SK-N-SH (cell line): ENCODE measurements at places on chromosomes 7 and 10. TPM values are rescaled to one million over a fixed set of nuclear protein-coding genes. Genes with fewer than 3 reads are reported as not detected.

GRCh38 chr10:80524190-80524909, 13.4 kb upstream of the SH2D4B start:
- H3K36me3 ChIP-seq: peaks cover 12% of the 10 kb centered on the region; the same call in 1 of the 2 replicates
- no peak overlapping the region for H3K27ac ChIP-seq
- H3K4me3 ChIP-seq: no peak overlapping the region
- no peaks in the 10 kb centered on the region for H3K27me3 ChIP-seq
- no peak for DNase-seq
- H3K4me1 ChIP-seq: no peaks in the 10 kb centered on the region

DNTT gene
- polyA plus RNA-seq: not detected in 2 replicates

DNA sequence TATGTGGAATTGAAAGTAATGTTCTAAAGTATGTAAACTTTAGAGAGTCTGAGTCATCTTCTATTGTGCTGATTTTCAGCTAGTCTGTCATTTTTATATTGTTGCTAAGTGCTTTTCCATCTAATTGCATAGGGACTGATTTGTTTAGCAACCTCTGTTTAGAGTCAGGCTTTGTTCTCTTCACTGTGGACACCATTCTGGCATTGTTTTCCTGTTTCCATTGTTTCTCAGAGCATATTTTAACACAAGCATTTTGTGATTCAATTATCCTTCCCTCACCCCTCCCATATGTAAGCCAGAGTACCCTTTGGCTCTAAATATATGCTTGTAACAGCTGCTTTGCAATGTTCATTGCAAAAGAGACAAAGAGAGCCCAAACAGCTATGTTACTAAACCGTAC, 748.4 kb upstream of the PHF14 start:
- no peak overlapping the region for H3K4me3 ChIP-seq
- no peaks in the 10 kb centered on the region for H3K27me3 ChIP-seq
- no peaks in the 10 kb centered on the region for H3K36me3 ChIP-seq

ACTA2 gene
- polyA plus RNA-seq: 119 and 130 TPM in 2 replicates

GRCh38 chr10:26486990-26487850, 49.1 kb downstream of the APBB1IP start:
- H3K4me3 ChIP-seq: no peak overlapping the region
- H3K36me3 ChIP-seq: no peaks in the 10 kb centered on the region
- H3K27ac ChIP-seq: no peak overlapping the region
- DNase-seq: no peak

DNA sequence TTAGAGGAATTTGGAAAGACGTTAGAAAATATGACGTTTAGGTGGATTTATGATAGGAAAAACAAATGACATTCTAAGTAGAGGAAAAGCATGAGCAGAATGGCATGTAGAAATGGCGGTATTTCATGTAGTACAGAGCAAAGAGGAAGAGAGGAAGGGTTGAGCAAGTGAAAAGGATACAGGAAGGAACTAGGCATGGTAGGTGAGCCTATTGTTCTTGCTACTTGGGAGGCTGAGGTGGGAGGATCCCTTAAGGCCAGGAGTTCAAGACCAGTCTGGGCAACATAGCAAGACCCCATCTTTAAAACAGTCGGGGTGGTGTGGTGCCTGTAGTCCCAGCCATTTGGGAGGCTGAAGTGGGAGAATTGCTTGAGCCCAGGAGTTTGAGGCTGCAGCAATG, 1.2 kb downstream of the GTPBP10 start:
- H3K4me1 ChIP-seq: peaks cover 15% of the 10 kb centered on the region
- peak overlapping the region; percentile 95 for H3K4me3 ChIP-seq
- peaks cover 8% of the 10 kb centered on the region for H3K36me3 ChIP-seq
- H3K27me3 ChIP-seq: no peaks in the 10 kb centered on the region

- H3K27me3 ChIP-seq: no peaks in the 10 kb centered on the region
- no peaks in the 10 kb centered on the region for H3K36me3 ChIP-seq
These were observed 187.7 kb downstream of the GFRA1 start for GRCh38 chr10:116085323-116085722.

- H3K36me3 ChIP-seq: no peaks in the 10 kb centered on the region
- DNase-seq: peak; percentile 66
- H3K4me1 ChIP-seq: peaks cover 22% of the 10 kb centered on the region
- no peaks in the 10 kb centered on the region for H3K27me3 ChIP-seq
These were observed 551.7 kb downstream of the GRM8 start for GRCh38 chr7:126700807-126701604.

DNA sequence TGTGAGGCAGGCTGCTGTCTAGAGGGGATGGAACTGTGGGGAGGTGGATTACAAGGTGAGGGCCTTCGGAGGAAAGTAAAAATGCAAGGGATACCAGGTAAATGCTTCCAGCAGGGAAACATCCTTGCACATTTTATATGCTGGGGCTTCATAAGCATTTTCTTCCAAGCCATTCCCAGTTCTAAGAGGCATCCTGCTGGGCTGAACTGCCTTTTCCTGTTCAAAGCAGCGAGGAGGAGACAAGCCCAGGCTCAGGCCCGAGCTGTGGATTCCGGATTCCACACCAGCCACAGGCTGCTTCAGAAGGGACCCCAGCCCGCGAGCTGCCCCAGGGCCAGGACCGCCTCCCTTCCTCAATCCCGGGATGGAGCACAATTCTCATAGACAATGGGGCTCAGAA, 249.7 kb downstream of the TNS3 start:
- no peak overlapping the region for H3K4me3 ChIP-seq
- no peaks in the 10 kb centered on the region for H3K27me3 ChIP-seq
- peaks cover 14% of the 10 kb centered on the region for H3K4me1 ChIP-seq
- no peak for DNase-seq

DNA sequence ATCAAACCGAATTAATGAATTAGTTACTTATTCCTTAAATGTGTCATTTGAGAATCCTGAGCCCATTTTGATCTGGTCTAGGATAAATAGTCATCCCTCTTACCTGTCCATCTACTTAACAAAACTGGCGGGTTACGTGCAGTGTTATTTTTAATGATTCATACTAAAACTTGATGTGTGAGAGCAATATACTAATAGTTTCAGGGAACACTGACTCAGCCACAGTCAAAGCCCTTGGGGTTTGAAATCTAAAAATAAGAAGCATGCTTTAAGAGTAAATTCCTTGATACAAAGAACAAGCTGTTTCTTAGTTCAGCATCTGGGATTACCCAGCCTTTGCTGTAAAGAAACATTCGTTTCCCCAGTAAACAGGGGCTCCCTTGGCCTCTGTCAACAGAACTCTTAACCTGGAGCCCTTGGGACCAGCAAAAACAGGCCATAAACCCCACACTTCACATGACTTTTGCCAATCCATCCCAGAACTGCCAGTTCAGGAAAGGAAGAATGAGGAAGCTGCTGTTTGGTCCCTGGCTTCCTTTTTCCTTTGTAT, 370.6 kb upstream of the IGFBP3 start:
- H3K27me3 ChIP-seq: no peaks in the 10 kb centered on the region
- no peaks in the 10 kb centered on the region for H3K36me3 ChIP-seq
- peaks cover 22% of the 10 kb centered on the region for H3K4me1 ChIP-seq
- H3K27ac ChIP-seq: peak overlapping the region; percentile 60
- H3K4me3 ChIP-seq: no peak overlapping the region

GRCh38 chr10:74081192-74081803, 69.3 kb downstream of the AP3M1 start:
- H3K36me3 ChIP-seq: peaks cover 58% of the 10 kb centered on the region
- H3K27ac ChIP-seq: peak overlapping the region; percentile 82; the same call in 1 of the 2 replicates
- no peak overlapping the region for H3K4me3 ChIP-seq
- H3K4me1 ChIP-seq: peaks cover 2% of the 10 kb centered on the region; the same call in 1 of the 2 replicates

- H3K27me3 ChIP-seq: no peaks in the 10 kb centered on the region; the same call in 1 of the 2 replicates
- H3K4me3 ChIP-seq: no peak overlapping the region
- H3K4me1 ChIP-seq: no peaks in the 10 kb centered on the region; the same call in 1 of the 2 replicates
- H3K36me3 ChIP-seq: no peaks in the 10 kb centered on the region
These were observed 242.2 kb upstream of the GRB10 start for GRCh38 chr7:51024867-51025266.

DNA sequence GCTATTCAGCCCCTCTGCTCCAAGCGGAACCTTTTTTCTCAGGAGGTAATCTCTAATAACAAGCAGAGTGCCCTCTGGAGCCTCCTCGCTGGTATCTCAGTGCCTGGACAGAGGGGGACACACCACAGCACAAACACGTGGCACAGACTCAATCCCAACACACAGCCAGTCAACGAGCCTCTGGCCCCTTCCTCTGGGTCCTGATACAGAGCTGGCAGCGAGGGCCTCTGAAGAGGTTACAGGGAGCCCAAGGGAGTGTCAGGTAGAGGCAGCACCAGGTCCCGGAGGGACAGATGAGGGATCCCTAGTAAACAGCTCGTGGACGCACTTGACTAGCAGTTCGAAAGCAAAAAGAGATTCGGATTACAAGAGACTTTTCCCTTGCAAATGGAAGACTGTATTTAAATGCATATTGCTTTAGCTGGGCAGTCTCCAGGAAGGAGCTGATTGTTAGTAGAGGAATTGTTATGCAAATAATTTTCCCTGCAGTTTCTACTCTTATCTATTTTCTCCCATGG, 14.1 kb downstream of the CXCL12 start:
- no peaks in the 10 kb centered on the region for H3K27me3 ChIP-seq
- H3K4me1 ChIP-seq: no peaks in the 10 kb centered on the region
- H3K27ac ChIP-seq: no peak overlapping the region
- H3K36me3 ChIP-seq: peaks cover 3% of the 10 kb centered on the region
- H3K4me3 ChIP-seq: no peak overlapping the region
